Left ventricle myocardium inferior (tissue), 1 donor: ENCODE measurements at places on chromosomes 13 and 19.
A peak's percentile ranks its signal among the peaks of the same experiment; 100 is the strongest.

DNA sequence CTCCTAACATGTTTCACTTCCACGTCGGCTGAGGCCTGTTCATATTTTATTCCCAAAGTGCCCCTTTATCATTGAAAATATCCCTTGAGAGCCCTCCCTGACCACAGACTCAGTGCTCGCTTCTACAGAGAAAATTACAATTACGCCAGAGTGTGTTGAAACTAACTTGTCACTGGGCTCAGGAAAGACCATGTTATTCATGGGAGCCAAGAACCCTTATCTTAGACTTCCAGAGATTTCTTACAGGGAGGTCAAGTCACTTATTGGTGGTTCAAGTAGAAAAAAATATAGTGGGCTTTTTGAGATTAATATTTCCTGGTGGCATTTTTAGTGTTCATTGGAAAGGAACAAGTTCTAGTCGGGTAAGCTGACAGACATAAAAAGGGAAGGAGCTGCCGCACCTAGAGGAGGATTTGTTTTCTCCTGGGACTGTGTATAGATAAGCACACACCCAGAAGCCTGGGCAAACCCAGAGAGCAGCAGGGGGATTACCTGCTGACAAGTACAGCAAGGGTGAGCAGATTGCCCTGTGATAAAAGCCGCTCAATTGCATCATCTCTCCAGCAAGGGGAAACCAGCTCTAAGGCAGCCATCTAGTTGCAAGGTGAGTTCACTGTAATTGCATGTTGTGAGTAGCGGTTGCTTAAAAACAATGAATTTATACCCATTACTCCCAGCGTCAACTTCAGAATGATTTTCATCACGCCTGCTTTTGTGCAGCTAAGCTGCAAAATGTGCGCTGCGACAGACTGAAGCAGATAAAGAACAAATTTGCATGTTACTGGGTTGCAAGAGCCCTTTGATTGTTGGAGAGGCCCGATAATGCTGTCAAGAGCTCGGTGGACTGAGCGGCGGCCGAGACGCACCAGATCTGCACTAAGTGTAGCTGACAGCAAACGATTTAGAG, 46.2 kb downstream of the DCT start:
- DNase-seq: no peak

- no peak for DNase-seq
Observed at GRCh38 chr13:48842316-48842715, 133.4 kb upstream of the FNDC3A start.

GRCh38 chr19:9070066-9070465, 16.8 kb upstream of the OR1M1 start:
- no peak for DNase-seq

GRCh38 chr13:71803066-71803465, 63.9 kb downstream of the DACH1 start:
- DNase-seq: no peak

- no peak for DNase-seq
Observed at GRCh38 chr13:43134868-43135267, 111.5 kb downstream of the DNAJC15 start.

GRCh38 chr13:38664906-38665305, 22.0 kb upstream of the FREM2 start:
- no peak for DNase-seq

DNA sequence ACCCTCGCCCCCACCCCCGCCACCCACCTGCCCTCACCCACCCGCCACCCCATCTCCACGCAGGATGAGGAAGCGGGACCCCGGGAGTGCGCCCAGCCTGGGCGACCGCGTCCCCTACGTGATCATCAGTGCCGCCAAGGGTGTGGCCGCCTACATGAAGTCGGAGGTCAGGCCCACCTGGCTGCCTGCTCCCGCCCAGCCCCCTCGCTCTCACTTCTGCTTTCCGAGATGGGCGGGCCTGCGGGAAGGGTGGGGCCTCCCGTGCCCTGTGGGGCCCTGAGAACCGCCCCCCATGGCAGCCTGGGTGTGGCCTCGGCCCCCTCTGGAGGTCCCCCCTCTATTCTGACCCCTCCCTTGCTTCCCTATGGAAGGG, 3.1 kb upstream of the SPIB start:
- peak; percentile 27 for DNase-seq

DNA sequence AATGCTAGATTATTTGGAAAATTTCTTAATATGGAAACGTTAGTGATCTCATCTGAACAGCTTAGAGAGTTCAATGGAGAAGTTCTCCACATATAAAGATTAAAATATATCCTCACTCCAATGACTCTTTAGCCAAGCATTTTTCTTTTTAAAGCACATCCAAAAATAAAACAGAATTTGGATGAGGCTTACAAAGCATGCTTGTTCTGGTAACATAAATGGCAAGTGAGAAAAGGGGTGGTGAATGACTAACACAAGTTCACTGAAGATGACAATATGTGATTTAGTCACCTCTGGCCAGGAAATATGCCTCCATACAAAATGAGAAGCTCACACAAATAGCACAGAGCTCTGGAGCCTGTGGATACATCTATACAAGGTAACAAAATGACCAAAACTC, 253.0 kb downstream of the PCDH20 start:
- DNase-seq: no peak

DNA sequence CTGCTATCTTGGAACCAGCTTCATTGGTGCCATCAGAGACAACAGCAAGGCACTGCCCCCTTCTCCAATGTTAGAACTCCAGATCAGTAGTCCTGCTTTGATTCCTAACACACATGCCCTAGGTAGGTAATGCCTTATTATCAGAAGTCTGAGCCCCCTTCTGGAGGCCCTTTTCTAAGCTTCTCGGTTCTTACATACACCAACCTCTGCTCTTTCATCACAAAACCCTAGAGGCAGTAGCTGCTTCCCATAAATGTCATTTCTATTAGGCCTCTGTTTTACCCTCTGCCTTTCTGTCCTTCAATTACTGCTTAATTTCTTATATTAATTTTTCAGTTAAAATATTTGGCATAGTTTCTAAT, 65.3 kb upstream of the KLHL1 start:
- no peak for DNase-seq

DNA sequence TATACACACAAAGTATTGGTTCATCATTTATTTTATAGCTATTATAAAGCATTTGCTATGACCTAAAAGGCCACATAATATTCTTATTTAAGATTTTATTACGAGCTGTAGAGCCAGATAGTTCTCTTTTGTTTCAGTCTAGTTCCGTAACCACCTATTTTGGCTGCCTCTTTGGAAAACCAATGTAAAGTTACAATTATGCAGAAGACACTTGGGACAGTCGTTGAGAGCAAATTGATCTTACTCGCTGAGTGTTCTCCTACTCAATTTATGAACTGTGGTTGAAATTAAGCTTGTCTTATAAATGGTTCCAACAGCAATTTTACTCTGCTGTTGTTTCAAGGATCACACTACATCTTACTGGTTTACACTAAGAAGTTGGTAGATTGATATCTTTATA, 122.3 kb downstream of the SLC7A1 start:
- no peak for DNase-seq

DNA sequence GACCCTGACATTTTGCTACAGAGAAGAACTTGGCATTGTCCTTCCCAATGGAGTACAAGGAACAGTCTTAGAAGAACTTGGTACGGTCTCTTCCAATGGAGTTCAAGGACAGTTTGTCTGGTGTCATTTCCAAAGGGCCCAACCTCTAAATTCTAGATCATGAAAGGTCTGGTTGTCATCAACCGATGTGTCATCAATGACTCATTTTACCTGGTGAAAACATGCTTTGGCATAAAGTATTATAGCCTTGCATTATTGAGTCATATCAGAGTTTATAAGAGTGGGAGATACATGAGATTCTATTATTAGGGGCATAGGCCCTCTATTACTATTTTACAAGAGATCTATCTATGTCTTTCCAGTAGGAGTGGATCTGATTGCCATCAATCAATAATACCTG, 4.3 kb downstream of the CYP2B6 start:
- no peak for DNase-seq

DNA sequence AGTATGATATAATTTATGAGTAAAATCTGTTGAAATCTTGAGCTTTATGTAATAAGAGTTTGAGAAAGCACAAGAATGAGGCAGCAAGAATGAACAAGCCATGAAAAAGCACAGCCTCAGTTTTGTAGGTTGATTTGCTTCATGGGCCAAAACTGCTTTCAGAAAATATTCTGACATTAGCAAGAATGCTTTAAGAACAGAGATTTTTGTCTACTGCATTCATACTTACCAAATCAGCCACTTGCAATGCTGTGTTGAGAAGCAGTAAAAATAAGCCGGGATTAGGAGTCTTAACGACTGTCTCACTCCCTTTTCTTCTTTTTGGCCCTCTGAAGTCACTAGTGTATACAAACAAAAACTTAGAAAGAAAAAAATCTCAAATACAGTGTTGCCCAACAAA, 114.5 kb downstream of the POSTN start:
- DNase-seq: no peak

DNA sequence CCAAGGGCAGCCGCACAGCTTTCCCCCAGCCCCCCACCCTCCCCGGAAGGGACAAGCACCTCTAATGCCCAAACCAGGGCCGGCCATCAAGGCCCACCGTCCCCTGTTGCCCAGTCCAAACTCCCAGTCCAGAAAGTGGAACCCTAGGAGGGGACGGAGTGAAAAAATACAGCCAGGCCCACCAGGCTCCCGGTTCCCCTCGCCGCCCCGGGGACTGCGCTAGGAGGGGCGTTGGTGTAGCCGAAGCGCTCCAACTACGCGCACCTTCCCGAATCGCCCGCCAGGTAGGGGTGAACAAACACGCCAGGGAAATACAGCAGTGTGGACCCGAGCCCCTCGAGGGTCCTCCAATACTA, 1.3 kb downstream of the KLF16 start:
- no peak for DNase-seq
